Posterior cingulate gyrus (tissue), 11 donors: ENCODE measurements at places on chromosomes 5 and 9.

- DNase-seq, result no peak
Observed at GRCh38 chr9:126703002-126703865, 89.5 kb downstream of the LMX1B start.

DNA sequence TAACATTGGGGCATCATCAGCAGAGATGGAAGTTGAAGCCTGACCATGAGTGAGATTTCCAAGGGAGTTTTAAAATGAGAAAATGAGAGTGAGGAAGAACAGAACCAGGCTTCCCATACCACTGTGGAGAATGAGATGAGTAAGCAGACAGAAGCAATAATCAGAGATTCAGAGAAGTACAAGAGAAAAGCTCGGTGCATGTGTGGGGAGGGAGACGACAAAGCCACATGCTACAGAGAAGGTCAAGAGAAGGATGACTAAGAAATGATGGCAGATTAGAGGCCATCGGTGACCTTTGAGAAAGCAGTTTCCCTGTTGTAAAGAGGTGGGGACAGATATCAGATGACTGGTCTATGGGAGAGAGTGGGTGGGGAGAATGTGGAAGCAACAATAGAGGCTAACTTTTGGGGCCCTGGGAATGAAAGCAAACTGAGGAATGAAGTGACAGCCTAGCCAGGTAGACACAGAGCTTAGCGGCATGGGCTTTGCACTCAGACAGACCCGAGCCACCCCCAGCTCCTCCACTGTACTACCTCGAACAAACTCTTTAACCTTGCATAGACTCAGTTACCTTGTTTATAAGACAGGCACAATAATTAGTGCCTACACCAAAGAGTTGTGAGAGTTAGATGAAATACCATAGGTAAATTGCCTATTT lies 207.7 kb downstream of the PIK3R1 start:
- DNase-seq, result no peak

- DNase-seq, result no peak
Observed at GRCh38 chr5:40717281-40717680, 37.6 kb downstream of the PTGER4 start.

- no peak for DNase-seq
Observed at GRCh38 chr5:125465703-125466102, 719.3 kb upstream of the ZNF608 start.

- no peak for DNase-seq
Observed at GRCh38 chr9:133661846-133662540, 25.8 kb downstream of the DBH start.

DNA sequence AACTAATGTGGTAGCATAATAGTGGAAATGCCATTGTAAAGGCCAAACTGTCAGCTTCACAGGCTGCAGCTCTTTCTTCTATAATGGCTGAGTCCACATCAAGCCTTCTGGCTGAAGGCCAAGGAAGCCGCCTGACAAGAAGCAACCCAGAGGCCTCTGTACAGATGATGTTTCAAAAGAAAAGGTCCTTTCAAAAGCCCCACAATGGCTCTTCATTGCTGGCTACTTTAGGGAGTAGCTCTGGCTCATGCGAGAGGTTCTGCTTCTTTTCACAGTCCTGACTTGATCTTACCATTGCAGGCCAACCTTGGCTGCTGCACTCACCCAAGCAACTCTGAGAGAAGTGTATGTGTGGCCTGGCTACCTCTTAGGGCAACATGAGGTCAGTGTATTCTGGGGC lies 54.5 kb upstream of the EQTN start:
- DNase-seq, result no peak

DNA sequence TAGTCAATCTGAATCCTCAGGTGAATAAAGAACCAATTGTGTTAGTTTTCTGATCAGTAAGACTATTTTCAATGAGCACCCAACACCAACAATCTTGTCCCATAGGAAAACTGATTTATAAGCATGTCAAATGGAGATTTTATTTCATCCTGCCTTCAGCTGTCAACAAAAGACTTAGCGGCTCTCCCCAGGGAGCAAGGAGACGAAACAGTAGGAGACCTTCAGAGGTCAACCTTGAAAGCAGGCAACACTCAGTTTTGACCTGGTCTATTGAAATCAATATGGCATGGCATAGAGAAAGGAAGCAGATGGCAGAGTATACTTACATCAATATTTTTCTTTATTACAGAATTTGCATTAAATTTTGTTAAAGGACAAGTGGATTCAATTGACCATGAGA lies 34.1 kb downstream of the ZNF622 start:
- no peak for DNase-seq

DNA sequence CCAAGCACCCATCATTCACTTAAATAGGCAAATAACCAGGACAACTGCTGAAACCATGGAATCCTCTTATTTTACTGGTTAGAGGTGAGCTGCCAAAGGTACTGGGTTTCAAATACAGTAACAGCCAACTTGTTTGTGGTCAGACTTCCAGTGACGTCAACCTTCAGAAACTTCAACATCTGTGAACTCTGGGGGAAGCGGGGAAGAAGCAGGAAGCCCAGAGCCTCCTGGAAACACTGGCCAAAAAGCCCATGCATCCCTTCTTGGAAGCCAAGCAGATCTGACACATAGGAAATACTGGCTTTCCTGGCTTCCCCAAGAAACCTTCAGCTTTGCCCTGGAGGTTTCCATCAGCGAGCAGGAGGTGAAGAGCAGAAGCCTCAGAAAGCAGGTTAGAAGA lies 4.9 kb upstream of the FRRS1L start:
- no peak for DNase-seq

- no peak for DNase-seq
Observed at GRCh38 chr5:28084069-28084468, 1045.7 kb upstream of the CDH9 start.
